ENCODE measurements at places on chromosomes 12 and 14.
A peak's percentile ranks its signal among the peaks of the same experiment; 100 is the strongest.

GRCh38 chr14:41022932-41023331 is 583.7 kb upstream of the LRFN5 start:
- DNase-seq, result no peak

DNA sequence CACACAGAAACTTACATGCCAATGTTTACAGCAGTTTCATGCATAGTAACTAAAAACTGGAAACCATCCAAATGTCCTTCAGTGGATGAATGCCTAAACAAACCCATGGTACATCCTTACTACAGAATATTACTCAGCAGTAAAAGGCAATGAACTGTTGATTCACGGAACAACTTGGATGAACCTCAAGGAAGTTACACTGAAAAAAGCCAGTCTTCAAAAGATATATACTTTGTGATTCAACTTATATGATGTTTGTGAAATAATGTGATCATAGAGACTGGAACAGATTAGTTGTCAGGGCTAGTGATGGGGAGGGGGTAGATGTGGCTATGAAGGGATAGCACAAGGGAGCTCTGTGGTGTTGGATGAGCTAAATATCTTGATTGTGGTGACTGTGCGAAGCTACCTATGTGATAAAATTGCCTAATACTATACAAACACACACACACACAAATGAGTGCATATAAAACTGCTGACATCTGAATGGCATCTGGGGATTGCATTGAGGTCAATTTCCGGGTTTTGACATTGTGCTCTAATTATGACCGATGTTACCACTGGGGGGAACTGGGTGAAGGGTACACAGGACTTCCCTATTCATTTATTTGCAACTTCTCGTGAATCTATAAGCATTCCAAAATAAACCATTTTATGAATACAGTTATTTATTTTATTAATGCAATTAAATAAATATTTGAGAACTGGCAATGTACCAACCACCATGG is 94.3 kb downstream of the RIN3 start:
- DNase-seq, result no peak

GRCh38 chr12:50041962-50042361 is 15.4 kb upstream of the ASIC1 start:
- no peak for DNase-seq

DNA sequence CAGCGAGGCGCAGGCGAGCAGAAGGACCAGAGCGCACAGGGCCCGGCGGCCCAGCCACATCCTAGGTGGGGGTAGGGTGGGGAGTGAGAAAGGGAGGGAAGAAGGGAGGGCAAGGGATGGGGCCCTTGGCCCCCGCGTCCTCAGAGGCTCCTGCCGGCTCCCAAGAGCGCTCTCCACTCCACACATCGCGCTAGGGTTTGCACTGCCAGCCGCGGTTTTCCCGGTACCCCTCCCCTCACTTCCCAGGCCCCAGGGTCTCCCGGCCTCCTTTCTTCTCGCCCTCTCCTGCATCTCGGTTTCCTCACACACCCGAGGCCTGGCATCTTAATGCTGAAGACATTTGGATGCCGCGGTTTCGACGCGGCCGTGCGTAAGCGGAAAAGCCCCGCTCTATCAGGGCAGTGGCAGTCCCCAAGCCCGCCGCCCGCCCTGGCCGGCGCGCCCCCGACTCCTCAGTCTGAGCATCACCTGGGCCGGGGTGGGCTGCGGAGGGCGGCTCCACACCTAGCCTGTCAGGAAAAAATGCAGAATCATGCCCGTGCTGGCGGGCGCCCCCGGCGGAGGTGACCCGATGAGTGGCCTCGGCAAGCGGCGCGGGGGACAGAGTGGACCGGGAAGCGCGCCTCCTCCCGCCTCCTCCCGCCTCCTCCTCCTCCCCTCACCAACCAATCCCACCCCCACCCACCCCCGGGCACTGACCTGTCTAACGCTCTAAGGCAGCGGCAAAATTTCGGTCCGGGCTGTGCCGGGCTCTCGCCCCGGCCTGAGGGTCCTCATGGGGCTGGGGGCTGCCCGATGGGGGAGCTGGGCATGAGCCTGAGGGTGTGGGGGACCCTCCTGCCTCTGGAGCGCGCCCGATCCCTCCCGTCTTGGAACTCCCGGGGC is 686 bp downstream of the B4GALNT1 start:
- DNase-seq, result no peak

GRCh38 chr14:22955702-22956569 is 954 bp downstream of the HAUS4 start:
- no peak for DNase-seq

DNA sequence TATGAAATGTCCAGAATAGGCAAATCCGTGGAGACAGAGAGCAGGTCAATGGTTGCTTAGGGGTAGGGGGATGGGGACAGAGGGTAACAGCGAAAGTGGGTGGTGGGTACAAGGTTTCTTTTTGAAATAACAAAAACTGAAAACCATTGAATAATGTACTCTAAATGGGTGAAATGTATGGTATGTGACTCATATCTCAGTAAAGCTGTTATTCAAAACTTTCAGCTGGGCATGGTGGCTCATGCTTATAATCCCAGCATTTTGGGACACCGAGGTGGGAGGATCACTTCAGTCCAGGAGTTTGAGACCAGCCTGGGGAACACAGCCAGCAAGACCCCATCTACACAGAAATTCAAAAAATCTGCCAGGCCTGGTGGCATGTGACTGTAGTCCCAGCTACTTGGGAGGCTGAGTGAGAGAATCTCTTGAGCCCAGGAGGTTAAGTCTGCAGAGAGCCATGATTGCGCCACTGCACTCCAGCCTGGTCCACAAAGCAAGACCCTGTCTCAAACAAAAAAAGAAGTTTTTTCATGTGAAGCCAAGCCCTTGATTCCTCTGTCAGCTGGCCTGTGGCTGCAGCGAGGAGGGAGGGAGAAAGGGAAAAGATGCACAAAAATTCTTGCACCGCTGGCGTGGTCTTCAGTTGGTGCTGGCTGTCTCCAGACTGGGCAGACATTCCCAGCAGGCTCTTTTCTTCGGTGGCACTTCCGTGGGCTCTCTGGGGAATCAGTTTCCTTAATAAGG is 248.2 kb downstream of the SLC41A2 start:
- no peak for DNase-seq

DNA sequence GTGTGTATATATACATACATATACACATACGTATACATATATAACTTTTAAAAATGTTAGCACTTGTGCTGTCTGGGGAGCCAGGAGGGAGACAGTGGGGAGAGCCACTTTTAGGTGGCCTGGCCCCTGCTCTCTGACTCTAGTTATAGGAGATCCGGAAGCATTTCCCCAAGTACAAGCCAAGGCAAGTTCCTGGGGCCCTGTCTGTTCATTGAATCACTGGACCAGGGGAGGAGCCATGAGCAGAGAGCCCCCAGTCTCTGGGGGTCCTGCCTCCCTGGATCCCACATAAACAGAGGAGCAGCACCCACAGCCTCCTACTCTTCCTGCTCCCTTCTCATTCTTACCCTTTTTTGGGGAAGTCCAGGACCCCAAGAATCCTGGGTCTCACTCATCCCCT is 45.4 kb upstream of the TMED10 start:
- no peak for DNase-seq

- DNase-seq, result no peak
Measured at GRCh38 chr12:93892423-93893268, 215.5 kb downstream of the CRADD start.

DNA sequence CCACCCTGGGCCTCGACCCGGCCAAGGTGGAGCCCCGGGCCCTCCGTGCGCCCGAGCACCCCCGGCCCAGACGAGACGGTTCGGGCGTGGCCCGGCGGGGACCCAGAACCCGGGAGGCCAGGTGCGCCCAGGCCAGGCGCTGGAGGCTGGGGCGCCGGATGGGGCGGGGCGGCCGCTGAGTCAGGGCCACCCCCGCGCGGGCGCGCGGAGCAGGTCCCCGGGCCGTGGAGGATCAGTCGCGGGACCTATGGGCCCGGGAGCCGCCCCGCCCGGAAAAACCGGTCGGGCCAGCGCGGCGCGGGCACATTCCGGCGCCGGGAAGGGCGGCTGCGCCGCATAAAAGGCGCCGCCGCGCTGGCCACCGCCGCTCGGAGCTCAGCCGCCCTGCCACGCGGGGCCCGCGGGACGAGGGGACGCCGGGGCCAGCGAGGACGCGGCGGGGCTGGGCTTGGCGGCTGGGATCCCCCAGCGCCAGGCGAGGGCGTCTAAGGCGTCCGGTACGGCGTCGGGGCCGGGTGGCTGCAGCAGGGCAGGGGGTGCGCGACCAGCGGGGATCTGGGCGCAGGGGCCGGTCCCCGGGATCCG is 21.5 kb upstream of the KIF26A start:
- no peak for DNase-seq

DNA sequence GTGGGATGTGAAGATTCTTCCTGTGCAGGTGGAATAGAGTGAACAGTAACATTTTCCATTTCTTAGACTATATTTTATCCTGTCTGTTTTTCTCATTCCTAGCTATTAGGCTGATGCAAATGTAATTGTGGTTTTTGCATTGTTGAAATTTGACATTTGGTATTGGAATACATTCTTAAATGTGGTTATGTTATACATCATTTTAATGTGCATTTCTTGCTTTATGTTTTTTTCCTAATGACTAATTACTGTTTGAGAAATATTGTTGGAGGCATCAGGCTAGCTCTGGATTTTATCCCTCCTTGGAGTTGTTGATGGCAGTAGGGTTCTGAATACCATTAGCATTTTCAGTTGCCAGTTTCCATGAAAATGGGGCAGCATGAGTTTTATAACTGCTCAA is 75.9 kb upstream of the GNG2 start:
- no peak for DNase-seq

GRCh38 chr12:7188562-7189397 is 706 bp upstream of the PEX5 start:
- peak; percentile 35 for DNase-seq

GRCh38 chr12:43309959-43310358 is 242.0 kb downstream of the ADAMTS20 start:
- no peak for DNase-seq

- no peak for DNase-seq
Measured at GRCh38 chr12:99005601-99006000, 360.5 kb downstream of the APAF1 start.

GRCh38 chr12:109202770-109203169 is 86.4 kb downstream of the ACACB start:
- DNase-seq, result no peak

GRCh38 chr14:83162361-83162929 is 1628.8 kb upstream of the SEL1L start:
- no peak for DNase-seq

- no peak for DNase-seq
Measured at GRCh38 chr12:59119676-59120075, 199.4 kb upstream of the LRIG3 start.

DNA sequence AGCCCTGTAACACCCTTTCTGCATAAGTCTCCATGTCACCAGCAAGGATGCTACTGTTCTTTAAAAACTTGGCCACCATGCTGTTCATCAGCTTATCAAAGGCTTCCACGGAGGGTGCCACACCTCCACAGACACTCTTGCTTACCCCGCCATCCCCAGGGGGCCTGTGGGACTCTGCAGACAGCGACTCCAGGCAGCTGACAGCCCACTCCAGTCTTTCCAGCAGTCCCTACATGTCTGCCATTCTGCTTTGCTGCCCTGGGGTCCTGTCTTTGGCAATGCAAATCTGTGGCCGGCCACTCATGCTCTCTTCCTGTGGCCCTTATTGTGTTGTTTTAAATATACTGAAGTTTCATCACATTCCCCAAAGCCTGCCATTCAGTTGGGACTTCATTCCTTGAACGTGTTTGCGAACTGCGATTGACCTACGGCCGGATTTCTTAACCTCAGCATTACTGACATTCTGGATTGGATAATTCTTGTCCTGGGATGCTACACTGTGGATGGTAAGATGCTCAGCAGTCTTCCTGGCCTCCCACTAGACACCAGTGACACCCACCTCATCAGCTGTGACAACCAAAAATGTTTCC is 125.6 kb downstream of the FOXN3 start:
- no peak for DNase-seq

GRCh38 chr12:90628213-90628612 is 326.8 kb downstream of the CCER1 start:
- no peak for DNase-seq

GRCh38 chr14:48970943-48971342 is 615.2 kb downstream of the RPS29 start:
- DNase-seq, result no peak

Data from stimulated activated CD8-positive, alpha-beta memory T cell treated with anti-CD3 and anti-CD28 coated beads, Interleukin-15, amount 100 ng/mL, for 1 hour (primary cell).